ENCODE measurements at places on chromosomes 13 and 19.
A peak's percentile ranks its signal among the peaks of the same experiment; 100 is the strongest.

GRCh38 chr13:97630725-97631124, 196.8 kb downstream of the RAP2A start:
- DNase-seq: no peak

DNA sequence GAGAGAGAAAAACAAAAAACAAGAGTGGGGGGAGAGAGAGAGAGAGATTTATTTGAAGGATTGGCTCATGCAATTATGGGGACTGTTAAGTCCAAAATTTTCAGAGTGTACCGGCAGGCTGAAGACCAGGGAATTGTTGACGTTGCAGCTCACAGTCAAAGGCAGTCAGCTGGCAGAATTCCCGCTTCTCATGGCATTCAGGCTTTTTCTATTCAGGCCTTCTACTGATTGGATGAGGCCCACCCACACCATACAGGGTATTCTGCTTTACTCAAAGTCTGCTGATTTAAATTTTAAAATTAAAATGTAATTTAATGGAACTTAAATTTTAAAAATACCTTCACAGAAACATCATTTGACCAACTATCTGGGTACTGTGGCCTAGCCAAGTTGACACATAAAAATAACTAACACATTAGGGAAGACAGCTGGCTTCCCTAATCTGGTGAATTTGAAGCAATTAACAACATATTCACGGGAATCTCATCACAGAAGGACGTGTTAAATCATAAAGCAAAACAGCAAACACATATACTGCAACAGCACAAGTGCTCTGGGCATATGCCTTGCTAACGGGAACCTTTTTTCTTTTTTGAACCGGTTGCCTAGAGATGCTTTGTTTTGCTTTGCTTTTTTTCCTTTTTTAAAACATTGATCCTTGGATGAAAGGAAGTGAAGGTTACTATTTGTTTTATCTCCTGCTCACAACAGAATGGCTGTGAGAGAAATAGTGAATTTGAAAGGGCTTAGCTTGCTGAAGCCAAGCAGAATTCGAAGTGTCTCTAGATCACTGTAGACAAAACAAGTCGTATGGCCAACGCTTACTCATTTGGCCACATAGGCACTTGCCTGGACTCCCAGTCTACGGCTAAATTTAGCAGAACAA, 505.1 kb downstream of the IRS2 start:
- no peak for DNase-seq

DNA sequence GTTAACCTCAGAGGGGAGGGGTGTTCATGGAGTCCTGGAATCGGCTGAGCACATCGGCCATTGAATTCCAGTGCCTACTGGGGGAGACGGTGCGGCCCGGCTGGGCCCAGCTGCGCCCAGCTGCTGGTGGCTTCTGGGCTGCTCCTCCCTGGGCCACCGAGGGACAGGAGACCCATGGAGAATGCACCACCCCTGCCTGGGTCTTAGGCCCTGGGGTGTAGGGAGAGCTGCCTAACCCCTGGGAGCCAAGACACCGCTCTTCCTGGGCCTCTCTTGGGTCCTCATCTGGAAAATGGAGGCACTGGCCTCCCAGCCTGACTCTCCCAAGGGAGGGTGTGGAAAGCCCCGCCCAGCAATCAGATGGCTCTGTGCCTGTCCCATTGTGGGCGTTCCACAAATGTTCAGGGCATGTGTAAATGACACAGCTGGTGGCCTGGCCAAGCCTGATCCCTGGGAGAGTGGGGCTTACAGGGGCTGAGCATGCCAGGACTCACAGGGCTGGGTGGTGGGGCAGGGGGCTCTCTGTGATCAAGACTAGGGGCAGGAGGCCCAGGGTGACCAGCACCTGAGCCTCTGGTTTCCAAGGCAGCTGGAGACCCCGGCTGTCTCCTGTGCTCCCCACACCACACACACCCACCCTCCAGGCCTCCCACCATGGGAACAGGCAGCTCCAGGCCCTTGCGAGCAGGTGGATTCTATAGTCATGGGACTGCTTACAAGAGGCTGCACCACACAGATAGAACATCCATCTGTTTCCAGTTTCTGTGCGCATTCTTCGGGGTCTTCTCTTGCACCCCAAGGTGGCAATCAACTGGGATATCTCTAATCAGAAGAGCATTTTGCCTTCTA, 150.9 kb downstream of the URI1 start:
- no peak for DNase-seq

DNA sequence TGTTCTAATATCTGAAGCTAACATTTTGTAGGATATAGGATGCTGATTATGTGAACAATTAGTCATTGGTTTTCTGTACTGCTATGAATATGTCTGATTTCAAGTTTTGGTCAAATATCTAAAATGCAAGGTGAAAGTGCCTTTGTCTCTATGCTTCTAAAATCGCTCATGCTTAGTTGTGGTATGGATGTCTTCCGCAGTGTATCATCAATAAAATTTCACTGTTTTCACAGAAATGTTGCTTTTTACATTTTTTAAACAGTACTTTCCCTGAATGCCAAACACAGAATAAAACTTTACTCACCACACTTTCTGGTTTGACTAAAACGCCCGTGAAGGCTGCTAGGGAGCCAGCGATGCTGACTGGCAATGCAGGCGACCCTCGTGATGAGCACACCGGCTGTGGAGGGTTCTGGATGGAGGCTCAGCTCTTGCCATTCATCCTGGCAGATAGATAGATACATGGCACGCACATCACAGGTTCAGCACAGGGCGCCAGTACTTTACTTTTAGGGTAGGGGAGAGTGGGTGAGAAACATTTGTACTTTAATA, 40.1 kb downstream of the SLC7A9 start:
- no peak for DNase-seq

- DNase-seq: no peak
These were observed 85.3 kb upstream of the MYCBP2 start for GRCh38 chr13:77412116-77412635.

DNA sequence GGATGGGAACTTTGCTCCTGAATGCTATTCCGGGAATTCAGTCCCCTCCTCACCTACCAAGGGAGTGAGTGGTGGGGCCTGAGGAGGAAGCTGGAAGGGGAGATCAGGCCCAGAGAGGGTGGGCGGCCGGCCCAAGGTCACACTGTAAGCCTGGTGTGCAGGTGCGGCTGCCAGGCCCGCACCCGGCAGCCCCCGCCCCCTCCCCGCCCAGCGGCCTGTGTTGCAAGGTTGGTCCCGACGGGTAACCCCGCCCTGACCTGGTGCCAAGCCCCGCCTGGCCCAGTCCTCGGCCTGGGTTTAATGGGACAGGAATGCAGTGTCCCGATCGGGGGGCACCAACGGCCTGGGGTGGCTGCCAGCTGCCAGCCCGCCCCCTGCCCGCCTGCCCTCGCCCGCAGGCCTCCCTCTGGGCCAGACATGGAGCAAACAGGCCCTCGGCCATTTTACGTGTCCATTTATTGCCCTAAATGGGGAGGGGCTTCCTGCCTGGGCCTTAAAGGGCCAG, 5.5 kb downstream of the ZBTB7A start:
- peak; percentile 95 for DNase-seq

DNA sequence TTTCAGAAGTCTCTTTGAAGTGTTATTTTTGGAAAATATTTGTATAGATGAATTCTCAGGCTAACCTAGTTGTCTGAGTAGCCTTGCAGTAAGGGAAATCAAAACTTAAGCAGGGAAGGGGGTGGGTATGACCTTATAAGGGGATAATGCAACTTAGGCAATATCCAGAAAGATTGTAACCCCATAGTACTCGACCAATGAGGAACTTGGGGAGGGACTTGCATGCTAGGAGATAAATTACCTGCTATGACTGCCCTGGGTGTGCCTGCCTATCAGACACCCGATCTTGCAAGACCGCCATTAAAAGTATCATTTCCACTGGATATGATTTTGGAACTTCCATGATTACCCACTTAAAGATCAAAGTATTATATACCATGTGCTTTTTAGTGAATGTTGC, 23.0 kb upstream of the RFXAP start:
- no peak for DNase-seq

- DNase-seq: peak; percentile 23
These were observed at the start of gene NTF4 for GRCh38 chr19:49064768-49065611. TSS of gene NTF4 (minus strand) at chr19:49064818. CDS start at chr19:49061997, 2,821 bp downstream.

DNA sequence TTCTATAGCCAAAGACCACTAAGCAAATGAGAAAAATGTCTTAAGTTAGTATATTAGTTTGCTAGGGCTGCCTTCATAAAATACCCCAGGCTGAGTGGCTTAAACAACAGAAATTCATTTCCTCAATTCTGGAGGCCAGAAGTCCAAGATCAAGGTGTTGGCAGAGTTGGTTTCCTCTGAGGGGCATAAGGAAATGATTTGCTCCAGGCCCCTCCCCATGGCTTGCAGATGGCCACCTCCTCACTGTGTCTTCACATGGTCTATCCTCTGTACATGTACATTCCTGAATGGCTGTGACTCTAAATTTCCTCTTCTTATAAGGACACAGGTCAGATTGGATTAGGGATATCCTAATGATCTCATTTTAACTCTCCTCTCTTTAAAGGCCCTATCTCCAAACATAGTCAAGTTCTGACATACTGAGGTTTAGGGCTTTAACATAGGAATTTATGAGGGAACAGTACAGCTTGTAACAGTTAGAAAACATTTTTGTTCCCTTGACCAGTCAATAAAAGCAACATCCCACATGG, 307.4 kb downstream of the DIAPH3 start:
- peak; percentile 9 for DNase-seq

GRCh38 chr13:63481334-63481733, 2065.7 kb upstream of the PCDH20 start:
- DNase-seq: no peak

- no peak for DNase-seq
These were observed 528.4 kb downstream of the DCT start for GRCh38 chr13:93951108-93951507.

GRCh38 chr13:92255526-92255925, 857.1 kb downstream of the GPC5 start:
- no peak for DNase-seq

DNA sequence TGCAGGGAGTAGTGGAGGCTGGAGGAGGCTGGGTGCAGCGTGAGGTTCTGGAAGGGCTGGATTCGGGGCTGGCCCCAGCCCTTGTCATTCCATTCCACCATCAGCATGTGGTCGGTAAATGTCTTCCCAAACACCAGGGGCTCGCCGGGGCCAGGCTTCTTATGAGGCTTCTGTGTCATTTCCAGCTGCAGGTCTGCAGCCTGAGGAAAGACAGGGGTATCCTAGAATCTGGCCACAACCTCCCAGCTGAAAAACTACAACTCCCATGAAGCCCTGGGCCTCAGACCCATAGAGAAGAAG, 4.4 kb downstream of the BCAT2 start:
- DNase-seq: no peak

DNA sequence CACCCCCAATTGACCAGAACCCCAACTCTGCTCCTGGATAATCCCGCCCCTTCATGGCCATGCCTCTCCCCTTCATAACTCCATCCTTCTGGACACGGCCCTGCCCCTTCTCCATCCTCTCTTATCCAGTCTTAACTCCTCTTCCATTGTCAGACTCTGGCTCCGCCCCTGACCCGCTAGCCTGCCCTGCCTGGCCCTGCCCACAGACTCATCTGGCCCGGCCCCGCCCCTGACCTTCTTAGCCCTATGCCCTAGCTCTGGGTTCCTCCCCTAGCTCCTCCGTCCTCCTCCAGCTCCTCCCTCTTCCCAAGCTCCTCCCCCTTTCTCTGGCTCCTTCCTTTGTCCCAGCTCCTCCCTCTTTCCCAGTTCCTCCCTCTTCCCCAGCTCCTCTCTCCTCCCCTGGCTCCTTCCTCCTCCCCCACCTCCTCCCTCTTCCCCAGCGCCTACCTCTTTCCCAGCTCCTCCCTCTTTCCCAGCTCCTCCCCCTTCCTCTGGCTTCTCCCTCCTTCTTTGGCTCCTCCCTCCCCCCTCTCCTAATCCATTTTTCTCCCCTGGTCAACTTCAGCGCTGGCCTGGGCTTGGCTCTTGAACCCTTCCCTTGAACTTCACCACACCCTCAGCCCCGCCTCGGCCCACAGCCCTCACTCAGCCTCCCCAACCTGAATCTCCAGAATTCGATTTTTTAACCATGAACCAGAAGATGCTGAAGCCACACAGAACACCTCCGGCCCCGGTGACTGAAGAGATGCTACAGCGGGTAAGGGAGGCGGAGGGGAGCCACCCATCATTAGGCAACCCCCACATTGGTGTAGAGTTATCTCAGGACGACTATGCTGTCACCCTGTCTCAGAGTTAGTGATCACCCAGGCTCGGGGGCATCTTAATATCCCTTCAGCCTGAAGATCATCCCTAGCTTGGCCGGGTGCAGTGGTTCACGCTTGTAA, 9.2 kb upstream of the ZNF358 start:
- peak; percentile 98 for DNase-seq

GRCh38 chr19:7478173-7478842, 10.5 kb downstream of the PEX11G start:
- DNase-seq: no peak

DNA sequence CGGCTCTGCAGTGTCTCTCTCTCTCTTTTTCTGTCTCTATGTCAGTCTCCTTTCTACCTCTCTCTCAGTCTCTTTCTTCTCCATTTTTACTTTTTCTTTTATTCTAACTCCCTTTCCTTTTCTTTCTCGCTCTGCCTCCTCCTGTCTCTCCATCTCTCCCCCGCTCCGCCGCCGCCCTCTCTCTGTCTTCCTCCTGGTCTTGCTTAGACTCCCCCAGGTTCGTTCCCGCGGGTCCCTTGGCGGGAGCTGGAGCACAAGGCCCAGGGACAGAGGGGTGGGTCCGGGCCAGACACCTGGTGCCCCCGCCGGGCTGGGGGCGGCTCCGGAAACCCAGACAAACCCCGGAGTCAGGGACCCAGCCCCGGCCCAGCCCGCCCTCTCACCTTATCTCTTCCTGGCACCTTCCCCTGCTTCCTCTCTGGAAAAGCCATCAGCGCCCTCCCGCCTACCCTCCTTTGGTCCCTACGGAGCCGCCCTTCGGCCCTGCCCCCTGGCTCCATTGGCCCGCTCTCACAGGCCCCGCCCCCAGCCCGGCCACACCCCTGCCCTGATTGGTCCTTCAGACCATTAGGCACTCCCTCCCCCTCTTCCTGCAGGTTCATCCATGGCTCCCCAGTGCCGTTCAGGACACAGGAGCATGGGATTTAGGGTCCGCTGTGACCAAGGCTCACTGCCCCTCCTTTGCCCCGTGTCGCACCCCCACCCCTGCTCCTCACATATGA, 15.4 kb upstream of the NOP53 start:
- peak; percentile 54 for DNase-seq

- no peak for DNase-seq
These were observed 5.9 kb downstream of the SHANK1 start for GRCh38 chr19:50713556-50714236.

DNA sequence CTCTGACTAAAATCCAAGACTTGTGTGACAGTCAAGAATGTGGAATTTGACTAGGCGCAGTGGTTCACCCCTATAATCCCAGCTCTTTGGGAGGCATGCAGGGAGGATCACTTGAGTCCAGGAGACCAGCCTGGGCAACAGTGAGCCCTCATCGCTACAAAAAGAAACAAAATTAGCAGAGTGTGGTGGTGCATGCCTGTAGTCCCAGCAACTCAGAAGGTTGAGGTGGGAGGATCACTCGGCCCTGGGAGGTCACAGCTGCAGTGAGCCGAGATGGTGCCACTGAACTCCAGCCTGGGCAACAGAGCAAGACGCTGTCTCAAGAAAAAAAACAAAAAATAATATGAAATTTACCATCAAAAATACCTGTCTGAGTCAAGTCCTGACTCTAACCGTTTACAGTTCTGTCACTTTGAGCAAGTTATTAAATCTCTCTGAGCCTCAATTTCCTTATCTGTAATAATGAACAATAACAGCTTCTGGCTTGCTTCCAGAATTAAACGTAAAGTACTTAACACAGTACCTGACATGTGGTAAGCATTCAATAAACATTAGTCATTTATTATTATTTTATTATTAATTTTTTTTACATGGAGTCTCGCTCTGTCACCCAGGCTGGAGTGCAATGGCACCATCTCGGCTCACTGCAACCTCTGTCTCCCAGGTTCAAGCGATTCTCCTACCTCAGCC, 204.6 kb upstream of the TSC22D1 start:
- DNase-seq: no peak

GRCh38 chr19:41334793-41335192, 18.9 kb downstream of the TGFB1 start:
- no peak for DNase-seq

Measured in left colon (tissue), 2 donors.